Stimulated activated CD4-positive, alpha-beta T cell treated with anti-CD3 and anti-CD28 coated beads, Interleukin-15, amount 100 ng/mL, for 1 hour (primary cell): ENCODE measurements at places on chromosomes 3 and 15.

DNA sequence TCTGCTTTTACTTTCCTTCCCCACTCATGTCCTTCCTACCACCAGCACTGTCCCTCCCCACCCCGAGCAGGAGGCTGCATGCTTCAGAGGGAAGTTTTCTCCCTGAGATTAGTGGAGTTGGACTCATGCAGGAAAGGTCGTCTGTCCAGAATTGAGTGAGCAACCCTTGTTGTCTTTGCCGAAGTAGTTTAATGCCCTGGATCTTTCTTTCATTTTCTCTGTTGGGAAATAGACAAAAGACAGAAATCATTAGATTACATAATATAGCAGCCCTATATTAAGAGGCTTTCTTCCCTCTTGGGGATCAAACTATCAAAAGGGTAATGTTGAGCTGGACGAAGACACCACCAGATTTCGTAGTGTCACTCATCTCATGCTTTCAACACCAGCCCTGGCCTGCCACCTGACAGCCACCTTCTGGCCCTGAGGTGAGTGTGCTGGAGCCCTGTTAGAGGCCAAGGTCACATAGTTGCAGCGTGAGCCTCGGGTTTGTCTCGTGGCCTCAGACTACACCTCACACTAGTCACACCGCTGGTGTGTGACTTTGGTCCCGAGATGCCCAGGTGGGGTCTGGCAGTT is 231.0 kb downstream of the ITPR1 start:
- DNase-seq, result no peak

GRCh38 chr3:377158-377561 is 180.6 kb downstream of the CHL1 start:
- no peak for DNase-seq

DNA sequence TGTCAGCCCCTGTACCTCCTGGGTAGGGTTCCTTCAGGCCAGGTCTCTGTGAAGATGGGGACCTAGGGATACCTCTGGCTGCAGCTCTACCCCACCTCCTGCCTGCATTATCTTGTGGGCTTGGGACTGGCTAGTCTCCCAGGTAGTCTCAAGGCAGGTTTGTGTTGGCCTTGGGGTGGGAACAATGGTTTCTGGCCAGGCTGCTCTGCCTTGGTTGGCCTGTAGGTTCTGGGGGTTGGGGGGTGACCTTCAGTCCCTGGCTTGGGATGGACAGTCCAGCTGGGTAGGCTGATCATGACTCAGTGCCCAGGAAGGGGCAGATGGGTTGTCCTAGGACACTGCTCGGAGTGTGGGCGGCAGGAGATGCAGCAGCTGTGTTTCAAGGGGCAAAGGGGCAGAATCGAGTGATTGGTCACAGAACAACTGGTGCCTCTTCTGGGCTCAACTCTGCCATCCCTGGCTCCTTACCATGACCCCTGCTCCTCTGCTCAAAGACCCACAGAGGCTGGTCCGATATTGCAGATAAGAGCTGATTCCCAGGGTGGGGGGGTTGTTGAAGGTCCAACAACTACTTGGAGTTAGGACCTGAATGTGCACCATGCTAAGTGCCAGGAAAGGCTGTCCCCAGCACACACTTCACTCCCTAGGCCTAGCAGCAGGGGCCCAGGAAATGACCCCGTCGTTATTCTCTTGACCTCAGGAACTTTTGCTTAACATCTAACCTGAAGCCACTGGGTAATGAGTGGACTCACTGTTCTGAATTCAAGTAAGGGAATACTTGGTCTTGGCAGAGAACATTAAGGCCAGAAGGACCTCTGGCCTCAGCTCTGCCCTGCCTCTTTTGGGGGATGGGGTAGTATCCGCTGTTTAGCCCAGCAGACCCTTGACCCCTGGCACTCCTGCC is 18.1 kb upstream of the BSN start:
- no peak for DNase-seq

DNA sequence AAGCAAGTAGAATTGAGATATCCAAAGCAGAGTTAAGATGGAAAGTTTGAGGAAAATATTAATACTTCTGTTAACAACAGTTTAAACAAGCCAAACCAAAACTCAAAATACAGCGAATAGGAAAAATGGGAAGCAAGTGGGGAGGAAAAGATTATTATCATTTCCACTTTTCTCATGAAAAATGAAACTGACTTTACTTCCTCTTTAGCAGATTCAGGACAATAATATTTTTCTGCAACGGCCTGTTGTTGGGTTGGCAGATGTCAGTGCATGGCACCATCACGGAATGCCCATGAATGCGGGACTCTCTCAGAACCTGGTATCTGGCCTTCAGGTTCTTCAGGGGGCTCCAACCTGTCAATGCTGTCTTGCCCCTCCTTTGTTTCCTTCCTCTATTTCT is 11.1 kb downstream of the ANKUB1 start:
- no peak for DNase-seq

- DNase-seq, result no peak
Observed at GRCh38 chr15:62500325-62500724, 335.2 kb upstream of the C2CD4B start.

DNA sequence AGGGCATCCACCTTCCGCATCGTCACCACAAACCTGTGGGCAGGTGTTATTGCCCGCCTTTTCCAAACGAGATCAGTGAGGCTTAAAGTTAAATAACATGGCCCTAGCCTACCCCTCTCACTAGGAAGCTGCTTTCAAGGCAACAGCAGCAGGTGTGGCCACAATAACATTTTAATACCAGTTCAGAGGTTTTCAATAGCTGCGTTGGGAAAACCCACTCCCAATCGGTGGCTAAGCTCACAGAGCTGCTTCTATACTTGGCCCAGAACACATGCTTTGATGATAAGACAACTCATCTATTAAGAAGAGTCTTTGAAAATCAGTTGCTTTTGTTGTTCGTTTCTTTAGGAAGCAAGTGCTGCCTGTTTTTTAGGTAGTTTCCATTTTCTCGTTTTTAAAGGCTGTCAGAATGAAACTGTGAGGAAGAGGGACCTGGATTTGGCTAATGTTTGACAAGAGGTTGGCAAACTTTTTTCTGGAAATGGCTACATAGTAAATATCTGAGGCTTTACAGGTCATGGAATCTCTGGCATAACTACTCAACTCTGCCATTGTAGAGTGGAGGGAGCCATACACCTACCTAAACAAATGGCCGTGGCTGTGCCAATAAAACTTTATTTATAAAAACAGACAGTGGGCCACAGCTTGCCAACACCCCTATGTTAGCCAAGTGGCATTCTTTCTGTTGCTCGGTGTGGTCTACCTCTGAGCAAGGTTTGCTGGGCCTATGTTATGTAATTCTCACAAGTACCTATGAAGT is 179.6 kb downstream of the FEZF2 start:
- DNase-seq, result no peak

GRCh38 chr3:48980295-48980694 is 9.7 kb upstream of the P4HTM start:
- DNase-seq, result no peak

DNA sequence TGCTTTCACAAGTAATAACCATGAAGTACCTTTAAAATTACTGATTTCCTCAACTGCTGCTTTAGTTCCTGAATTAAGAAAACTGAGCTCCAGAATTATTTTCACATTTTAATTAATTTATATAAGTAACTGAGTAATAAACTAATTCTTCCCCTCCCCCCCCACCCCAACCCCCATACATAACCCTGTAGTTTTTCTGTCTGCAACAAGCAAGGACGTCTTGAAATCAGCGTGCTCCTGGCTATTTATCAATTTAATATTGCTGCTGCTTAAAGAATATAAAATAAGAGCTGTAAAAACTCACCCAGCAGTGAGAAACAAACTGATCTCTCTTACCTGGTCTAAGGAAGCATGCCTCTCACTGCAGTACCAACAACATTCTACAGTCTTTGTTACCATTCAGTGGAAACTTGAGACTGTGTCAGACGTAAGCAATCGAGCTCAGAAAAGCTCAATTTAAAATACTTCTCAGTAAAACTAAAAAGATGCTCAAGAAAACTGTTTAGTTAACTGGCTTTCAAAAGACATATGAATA is 121.0 kb downstream of the TFDP2 start:
- no peak for DNase-seq

DNA sequence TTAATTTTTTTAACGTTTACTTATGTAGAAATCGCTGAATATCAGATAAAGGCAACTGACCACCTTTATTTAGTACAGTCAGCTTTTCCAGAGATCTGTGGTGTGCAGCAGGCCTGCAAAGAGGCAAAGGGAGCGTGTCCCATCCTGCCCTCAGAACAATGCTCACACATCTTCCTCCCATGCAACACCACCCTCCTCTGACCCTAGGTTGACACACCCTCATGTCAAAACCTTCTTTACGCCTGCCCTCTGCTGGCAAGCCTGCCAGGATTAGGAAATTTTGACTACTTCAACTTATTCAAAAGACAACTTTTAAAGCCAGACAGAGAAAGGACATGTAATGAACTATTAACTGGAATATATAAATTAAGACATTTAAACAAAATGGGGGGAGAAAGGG is 513.7 kb downstream of the FOXP1 start:
- DNase-seq, result peak; percentile 36
